ENCODE measurements at places on chromosomes 1 and 21.

DNA sequence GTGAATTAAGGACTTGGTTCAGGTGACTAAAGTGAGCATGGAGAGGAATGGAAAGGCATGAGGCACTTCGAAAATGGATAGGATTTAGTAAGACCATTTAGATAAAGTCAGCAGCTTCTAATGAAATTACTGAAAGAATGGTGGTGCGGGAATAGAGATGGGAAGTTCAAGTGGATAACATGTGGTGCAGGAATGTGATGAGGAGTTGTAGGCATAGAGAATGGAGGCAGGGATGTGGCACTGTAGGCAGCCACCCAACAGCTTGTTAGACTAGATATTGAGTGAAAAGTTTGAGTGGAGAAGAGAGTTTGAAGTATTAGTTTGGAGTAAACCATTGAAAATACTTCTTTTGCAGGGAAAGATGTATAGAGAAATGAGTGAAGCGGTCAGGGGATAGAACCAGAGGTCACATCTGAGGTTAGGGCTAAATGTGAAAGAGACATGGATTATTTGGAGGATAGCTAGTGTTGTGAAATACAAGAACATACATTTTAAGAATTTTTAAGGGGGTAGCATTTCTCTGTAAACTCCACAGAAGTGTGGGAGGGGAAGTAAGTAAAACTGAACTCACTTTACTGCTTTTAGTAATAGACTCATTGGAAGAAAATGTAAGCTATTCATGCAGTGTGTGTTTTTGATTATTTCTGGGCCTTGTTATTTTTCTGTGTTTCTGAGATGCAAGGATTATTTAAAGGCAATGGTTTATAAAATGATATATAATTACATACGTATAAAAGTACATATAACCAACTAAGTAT lies 46.2 kb downstream of the DYRK1A start:
- no peak for DNase-seq

DNA sequence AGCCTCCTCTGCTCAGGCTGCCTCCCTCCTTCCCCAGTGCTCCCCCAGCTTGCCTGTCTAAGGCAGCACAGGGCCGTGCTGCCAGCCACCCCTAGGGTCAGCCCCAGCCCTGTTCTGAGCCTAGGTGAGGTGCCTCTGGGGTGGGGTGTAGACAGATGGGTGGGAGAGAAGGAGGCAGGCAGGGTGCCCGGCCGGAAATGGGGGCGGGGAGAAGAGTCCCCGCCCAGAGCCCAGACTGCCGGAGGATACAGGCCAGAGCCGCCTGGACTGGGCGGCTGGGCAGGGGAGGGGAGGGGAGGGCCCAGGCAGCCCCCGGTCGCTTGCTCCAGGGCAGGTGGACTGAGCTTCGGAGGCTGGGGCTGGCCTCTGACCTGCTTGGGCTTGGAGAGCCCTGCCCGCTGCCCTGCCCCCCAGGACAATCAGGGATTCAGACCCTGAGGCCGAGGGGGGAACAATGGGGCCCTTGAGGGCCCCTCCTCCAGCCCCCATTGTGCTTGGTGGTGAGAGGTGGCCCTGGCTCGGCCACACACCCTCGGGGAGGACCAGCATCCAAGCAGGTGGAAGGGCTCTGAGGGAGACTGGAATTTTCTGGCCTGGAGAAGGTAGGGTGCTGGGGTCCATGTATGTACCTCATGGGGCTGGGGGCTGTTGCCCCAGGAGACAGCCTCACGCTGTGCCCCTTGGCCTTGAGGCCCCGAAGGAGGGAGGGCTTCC lies at the start of gene GJC2:
Gene GJC2, plus strand, starts transcription at position 525 of the 714 bp plus-strand sequence. CDS start 7,829 bp downstream, outside the sequence.
- DNase-seq: no peak

DNA sequence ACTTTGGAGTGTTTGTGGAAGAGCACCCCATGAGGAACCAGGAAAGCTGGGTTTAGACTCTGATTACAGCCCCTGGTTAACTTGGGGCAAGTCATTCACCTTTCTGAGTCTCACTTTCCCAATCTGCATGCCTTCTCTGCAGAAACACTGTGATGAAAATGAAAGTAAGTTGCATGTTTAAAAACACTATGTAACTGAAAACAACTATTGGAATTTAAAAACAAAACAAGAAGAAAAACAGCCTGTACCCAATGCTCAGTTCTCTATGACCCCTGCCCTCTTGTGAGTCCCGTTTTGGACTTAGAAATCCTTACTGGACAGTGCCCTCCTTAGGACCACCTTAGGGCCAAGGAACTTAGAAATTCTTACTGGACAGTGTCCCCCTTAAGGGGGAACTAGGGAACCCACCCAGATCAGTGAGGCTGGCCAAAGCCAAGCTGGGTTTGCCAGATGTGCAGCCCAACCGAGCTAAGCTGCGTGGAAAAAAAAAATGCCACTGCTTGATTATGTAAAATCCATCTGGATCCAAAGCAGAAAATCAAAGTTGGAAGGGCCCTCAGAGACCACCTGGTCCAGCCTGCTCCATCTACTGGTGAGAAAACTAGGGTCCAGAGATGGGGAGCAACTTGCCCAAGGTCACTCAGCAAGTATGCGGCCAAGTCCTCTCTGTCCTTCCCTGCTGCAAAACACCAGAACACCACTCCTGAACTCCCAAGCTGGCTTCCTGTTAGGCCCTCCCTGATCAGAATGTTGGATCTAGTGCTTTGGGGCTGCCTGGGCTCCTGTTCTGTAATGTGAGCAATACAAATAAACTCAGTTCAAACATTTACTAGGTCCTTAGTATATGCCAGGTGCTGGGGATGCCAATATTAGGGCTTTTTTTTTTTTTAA lies 77.7 kb downstream of the MRPL37 start:
- DNase-seq: no peak

- no peak for DNase-seq
Observed at GRCh38 chr1:206908038-206908437, 10.8 kb downstream of the IL24 start.

GRCh38 chr1:184052194-184052559 lies 647 bp downstream of the TSEN15 start:
- DNase-seq: no peak
